ENCODE measurements at places on chromosomes 4 and X. TPM values are rescaled to one million over a fixed set of nuclear protein-coding genes. Genes with fewer than 3 reads are reported as not detected.

TBC1D8B gene
- total RNA-seq = 16.9 TPM

CORIN gene
- 11.8 TPM for total RNA-seq

BEX3 gene
- 102 TPM for total RNA-seq

L1CAM gene
- 3.6 TPM for total RNA-seq

TCP11X2 gene
- not detected for total RNA-seq

ATRX gene
- 132 TPM for total RNA-seq

MORC4 gene
- total RNA-seq = 42.2 TPM

LAP3 gene
- total RNA-seq = 68.0 TPM

FAT1 gene
- 171 TPM for total RNA-seq

POU3F4 gene
- 0.10 TPM for total RNA-seq

CSAG3 gene
- total RNA-seq = not detected

SPIN4 gene
- total RNA-seq = 5.7 TPM

CHRNA9 gene
- total RNA-seq = 1.2 TPM

FAM13A gene
- 71.2 TPM for total RNA-seq

LNX1 gene
- 6.9 TPM for total RNA-seq

MAGEA1 gene
- total RNA-seq = not detected

TLR8 gene
- total RNA-seq = 2.1 TPM

STAG2 gene
- 127 TPM for total RNA-seq

APOO gene
- 6.7 TPM for total RNA-seq

CENPVL1 gene
- total RNA-seq = not detected

HDAC6 gene
- total RNA-seq = 58.6 TPM

GLRA2 gene
- 0.20 TPM for total RNA-seq
